Stimulated activated CD4-positive, alpha-beta T cell treated with anti-CD3 and anti-CD28 coated beads, Interleukin-2, amount 100 ng/mL, for 24 hours (primary cell): ENCODE measurements at places on chromosomes 5 and 9.

GRCh38 chr5:150192462-150192861 lies 2.6 kb downstream of the SLC6A7 start:
- no peak for DNase-seq

- DNase-seq = no peak
Observed at GRCh38 chr5:69074664-69075521, 18.9 kb upstream of the SLC30A5 start.

- DNase-seq = peak; percentile 44
Observed at GRCh38 chr9:706606-707459, 134.7 kb upstream of the DMRT1 start.

DNA sequence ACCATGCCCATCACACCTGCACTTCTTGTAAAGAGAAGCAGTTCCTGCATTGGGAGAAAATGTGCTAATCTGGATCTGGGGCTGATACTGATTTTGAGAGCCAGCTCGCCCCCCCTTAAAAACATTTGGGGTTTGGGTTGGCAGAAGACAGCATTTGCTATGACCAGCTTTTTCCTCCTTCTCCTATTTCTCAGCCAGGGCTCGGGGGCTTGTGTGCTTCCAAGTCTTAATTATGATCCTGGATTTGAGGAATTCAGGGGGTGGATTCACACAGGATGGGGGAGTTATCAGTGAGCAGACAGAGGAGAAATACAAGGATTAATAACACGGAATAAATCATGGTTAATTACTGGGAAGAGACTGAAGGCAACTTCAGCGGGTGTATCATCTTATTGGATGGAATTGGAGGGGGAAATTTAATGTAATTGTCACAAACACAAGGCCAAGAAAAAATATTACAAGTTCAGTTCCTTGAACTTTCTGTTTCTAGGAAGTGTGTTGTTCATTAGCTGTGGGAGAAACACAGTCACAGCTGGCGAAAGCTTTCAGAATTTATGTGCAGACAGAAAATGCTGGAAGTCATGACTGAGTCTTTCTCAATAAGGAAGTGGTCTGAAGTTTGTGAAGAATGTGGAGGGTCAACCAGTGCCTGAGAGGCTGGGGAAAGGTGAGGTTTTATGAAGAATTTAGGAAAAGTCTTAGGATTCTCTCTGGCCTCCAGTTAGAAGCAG lies 15.3 kb downstream of the C9orf152 start:
- no peak for DNase-seq

DNA sequence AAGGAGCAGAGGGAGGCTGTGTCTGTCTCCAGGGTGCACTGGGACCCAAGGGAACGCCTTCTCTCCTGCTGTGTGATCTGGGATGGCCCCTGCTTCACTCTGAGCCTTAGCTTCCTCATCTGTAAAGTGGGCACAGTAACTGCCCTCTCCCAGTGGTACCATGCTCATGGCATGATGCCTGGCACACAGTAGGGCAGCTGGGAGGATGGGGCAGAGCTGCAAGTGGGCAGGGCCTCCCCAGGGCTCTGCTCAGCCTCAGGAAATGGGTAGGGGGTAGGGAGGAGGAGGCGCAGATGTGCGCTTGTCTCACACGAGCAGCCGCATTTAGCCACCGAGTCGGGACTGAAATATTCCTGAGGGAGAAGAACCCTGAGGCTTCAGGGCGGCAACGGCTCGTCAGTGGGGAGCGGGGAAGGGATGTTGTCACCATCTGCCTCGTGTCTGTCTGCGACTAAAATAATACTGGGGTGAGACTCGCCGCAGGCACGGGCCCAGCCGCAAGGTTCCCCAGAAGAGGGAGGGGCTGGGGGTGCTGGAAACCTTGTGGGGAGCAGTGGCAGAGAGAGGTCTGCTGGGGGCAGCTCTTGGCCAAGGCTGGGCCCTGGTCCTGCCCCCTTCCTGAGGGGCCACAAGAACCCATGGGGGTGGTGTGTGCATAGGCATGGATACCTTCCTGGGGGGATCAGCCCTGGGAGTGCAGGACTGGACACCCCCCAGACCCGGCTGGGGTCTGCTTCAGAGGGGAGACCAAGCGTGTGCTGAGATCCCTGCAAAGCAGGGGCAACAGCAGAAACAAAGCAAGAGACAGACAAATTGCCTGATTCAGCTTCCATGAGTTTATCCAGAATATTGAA lies 55.2 kb upstream of the PSD2 start:
- DNase-seq = no peak

DNA sequence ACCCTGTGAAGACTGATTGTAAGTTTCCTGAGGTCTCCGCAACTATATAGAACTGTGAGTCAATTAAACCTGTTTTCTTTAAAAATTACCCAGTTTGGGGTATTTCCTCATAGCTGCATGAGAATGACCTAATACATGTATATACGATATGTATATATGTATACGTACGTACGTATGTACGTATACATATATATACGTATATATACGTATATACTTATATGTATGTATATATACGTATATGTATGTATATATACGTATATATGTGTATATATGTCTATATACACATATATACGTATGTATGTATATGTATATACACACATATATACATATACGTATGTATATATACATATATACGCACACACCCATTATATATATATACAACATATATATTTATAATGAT lies 1153.0 kb upstream of the CDH18 start:
- DNase-seq = no peak

DNA sequence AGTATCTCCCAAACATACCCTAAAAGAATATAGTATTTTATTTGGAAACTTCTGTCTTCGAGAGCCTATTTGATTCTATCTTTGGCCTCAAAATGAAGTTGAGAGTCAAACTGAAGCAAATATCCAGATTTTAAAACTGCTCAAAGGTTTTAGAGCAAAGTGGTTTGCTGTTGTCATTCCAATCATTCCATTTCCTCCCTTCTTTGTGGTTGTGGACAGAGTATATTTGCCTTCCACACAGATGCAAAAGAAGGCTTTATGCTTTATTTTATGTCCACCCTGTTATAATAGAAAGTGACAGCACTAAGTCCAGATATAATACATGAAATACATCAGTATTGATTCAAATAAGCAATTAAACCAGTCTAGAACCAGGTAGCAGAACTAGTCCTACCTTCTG lies 12.4 kb downstream of the GZMK start:
- no peak for DNase-seq

- DNase-seq = no peak
Observed at GRCh38 chr5:154276973-154277331, 86.4 kb downstream of the GALNT10 start.

DNA sequence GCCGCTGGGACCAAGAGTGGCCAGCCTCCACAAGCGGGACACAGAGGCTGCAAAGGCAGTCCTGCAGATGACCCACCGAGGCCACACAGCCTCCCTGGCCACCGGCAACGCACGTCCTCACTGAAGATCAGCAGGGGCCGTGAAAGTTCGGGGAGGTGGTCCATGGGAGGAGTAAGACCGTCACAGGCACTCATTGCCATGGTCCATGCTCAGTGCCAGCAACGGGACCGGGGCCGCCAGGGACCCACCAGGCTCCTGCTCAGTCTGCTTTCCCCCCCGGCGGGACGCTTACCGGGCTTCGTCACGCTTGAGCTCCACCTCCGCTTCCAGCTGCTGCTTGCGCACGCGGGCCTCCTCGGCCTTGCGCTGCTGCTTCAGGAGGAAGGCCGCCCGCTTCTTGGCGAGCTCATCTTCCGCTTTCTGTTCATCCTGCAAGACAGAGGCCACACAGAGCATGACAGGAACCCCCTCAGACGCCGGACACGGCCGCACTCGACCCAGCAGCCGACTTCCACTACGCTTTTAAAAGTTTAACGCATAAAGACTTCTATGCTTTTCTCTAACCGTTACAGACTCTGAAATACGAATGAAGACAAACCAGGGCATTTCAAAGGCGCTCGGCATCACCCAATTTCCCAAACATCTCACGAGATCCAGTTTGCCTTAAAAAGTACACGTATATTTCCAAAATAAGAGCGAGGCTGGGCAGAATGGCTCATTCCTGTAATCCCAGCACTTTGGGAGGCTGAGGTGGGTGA lies 88.4 kb downstream of the CAMSAP1 start:
- no peak for DNase-seq

DNA sequence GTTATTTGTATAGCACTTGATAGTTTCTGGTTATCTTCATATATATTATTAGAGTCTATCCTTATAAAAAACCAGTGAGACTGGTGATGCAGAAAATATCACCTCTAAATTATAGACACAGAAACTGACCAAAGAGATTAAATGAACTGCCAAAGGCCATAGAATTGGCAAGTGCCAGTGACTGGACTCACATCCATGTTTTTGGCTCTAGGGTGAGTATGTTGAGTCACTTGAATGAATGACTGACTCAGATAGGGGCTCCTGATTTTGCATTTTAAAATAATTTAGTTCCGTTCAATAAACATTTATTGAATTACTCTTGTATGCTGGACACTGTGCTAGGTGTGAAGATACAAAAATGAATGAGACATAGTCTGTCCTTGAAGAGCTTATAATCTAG lies 70.7 kb downstream of the NR2F1 start:
- DNase-seq = no peak

DNA sequence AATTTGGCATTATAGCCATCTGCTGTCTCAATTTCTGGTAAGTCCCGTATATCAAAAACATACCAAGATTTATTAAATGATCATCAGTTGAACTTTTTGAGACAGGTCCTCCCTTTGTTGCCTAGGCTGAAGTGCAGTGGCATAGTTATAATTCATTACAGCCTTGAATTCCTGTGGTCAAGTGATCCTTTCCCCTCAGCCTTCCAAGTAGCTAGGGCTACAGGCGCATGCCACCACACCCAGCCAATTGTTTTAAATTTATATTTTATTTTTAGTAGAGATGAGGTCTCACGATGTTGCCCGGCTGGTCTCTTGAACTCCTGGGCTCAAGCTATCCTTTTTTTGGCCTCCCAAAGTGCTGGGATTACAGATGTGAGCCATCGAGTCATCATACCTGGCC lies 418.9 kb downstream of the ARHGEF28 start:
- DNase-seq = no peak

GRCh38 chr9:73183917-73184861 lies 32.5 kb downstream of the ANXA1 start:
- DNase-seq = no peak

DNA sequence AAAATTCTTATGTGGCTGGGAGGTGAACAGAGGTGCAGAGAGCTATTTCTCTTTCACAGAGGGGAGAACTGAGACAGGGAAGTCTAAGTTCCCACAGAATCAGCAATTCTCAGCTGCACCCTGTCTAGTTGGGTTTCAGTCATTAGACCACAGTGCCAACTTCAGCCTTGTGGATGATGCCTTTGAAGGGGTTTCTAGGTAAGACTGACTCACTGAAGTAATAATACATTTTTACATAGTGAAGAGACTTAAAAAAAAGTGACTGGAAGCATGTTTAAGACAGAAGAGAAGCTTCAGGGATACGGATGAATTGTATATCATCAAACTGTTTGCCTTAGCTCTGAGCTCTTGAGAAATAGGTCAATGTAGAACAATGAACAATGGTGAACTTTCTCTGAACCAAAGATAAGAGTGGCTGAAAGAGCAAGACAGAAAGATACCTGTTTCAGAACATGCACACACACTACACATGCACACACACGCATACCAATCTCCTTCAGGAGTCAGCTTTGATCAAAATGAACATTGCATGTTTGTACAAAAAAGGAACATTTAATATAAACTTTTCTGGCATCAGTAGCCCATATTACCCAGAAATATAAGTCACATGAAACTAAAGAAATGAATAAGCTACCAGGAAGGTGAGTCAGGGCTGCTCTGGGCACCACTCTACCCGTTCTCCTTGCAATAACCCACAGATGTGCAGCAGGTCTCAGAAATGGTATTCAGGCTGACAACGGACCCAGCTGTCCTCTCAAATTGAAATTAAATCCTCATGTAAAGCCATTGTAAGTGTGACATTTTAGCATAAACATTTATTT lies 12.6 kb upstream of the FYB1 start:
- DNase-seq = peak; percentile 45

DNA sequence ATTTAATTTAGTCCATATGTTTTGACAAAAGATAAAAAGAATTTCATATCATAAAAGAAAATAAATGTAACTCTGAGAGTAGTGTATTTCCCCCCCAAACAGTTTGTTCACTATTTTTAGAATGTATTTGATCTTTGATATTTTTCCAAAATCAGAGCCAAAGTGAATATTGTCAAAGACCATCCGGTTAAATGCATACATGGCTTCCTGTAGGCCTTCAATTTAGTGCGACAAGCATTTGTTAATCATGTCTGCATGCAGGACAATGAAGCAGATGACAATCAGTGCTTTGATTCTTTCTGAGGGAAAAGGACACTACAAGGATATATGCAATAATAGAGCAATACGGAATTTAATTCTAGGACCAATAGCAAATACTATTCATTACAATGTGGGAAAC lies 79.8 kb downstream of the ACTBL2 start:
- no peak for DNase-seq

- DNase-seq = no peak
Observed at GRCh38 chr9:126056312-126057021, 270.2 kb upstream of the MVB12B start.

GRCh38 chr9:70229026-70229425 lies 29.8 kb upstream of the SMC5 start:
- DNase-seq = no peak

- DNase-seq = no peak
Observed at GRCh38 chr5:102578362-102578761, 79.6 kb upstream of the SLCO6A1 start.

DNA sequence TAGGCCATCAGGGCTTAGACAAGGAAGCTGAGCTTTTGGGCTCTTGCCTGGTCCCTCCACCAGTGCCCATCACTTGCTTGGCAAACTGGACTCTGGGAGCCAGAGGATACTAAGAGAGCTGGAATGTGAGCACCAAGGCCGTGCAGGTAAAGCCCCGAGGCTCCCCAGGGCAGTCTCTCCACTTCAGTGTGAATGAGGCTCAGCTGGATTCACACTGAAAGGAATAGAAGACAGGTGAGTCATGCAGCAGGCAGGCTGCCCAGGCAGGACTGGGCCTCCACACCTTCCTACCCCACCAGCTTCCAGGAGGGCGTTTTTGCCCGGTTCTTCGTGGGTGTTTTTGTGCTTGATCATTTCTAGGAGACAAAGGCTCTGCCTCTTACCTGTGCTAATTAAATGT lies 7.3 kb upstream of the CTSV start:
- no peak for DNase-seq

GRCh38 chr5:372996-373709 lies 51.6 kb downstream of the AHRR start:
- peak; percentile 31 for DNase-seq
